AG04449 (cell line): ENCODE measurements at places on chromosomes 4 and X.

DNA sequence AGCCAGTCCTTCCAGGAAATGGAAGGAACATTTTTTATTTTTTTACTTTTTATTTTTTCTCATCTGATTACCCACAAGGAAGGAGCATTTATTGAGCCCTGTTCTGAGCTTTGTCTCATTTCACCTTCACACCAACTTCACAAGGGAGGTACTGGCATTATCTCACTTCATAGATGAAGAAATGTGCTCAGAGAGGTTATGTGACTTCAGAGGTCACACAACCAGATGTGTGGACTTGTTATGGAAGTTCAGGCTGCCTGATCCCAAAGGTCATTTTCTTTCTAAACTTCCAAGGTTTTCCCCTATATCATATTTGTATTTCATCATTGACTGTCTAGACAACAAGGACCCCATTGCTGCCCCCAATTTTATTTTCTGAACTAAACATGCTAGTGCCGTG lies 160.3 kb downstream of the DCLK2 start:
- no peak for DNase-seq

GRCh38 chrX:132467026-132467425 lies 21.8 kb downstream of the MBNL3 start:
- peak; percentile 51 for DNase-seq

DNA sequence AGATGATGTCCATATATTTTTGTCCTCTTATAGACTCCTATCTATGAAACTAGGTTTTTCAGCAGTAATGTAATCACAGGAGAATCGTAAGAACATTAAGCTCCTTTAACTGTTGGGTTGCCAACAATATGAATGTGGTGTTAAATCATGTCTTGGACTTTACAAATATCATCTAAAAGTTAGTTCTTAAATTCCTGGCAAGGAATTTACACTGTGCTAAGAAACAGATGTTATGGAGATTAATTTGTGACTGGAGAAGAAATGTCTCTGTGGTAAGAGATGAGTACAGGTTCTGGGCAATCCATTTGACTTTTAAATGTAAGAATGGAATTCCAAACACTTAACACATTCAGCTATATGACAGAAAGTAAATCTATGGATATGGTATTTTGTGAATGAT lies 34.6 kb downstream of the CNKSR2 start:
- DNase-seq = no peak

DNA sequence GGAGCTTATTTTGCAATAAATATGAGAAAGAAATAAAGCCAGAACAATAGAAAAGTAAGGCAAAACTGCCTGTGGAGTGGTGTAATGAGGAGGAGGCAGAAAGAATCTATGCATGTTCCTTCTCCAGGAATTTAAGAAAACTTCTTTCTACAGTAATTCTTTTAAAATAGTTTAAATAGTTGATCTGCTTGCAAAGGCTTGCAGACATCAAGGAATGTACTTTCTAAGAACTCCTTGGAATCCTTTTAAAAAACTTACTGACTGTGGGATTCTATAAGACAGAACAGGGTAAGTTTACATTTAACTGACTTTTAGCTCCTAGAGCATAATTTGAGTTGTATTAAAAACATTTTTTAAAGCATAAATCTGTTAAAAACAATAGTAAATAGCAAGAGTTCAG lies 63.2 kb upstream of the ALB start:
- DNase-seq = peak; percentile 4

GRCh38 chr4:153522802-153523094 lies 56.6 kb downstream of the TMEM131L start:
- DNase-seq = no peak

DNA sequence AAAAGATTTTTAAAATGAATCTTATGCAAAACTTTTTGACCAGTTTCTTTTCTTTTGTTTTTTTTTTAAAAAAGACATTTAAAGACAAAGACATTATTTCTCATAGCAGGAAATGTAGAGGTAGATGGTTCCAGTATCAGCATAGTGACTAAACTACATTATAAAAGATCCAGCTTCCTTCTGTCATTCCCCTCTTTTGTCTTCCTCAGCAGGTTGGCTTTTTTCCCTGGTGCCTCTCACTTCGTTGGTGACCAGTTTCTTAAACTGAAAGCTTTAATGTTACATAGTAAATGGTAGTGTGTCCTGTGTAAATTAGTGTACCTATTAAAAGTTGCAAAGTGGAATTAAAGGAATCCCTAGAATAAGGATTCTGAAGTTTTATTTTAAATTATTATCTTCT lies 36.1 kb downstream of the DCK start:
- DNase-seq = no peak

- no peak for DNase-seq
Observed at GRCh38 chr4:88659890-88660208, 37.8 kb downstream of the NAP1L5 start.

GRCh38 chr4:16140879-16141249 lies 57.0 kb upstream of the PROM1 start:
- DNase-seq = peak; percentile 91

- DNase-seq = no peak
Observed at GRCh38 chr4:53905941-53906377, 158.4 kb downstream of the CHIC2 start.

- no peak for DNase-seq
Observed at GRCh38 chrX:28591542-28591941, 4.3 kb downstream of the IL1RAPL1 start.
